ENCODE measurements at places on chromosomes 4 and X.

- DNase-seq, result no peak
Observed at GRCh38 chr4:163703251-163703650, 208.8 kb downstream of the TMA16 start.

DNA sequence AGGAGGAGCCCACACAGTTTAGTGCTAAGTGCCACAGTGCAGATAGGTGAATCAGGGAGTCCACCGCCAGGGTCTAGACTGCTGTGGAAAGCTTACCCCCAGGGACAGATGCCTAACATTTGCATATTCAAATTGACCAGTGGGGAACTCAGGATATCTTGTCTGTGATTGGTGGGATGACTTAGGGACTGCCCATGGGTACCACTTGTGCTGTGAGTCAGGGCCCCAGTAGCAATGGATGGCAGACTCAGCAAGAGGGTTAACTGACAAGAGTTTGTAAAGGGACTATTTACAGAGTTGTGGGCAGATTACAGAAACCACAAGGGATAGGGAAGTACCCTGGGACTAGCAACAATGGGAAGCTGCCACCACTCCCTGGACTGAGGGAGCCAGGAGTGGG is 282.1 kb downstream of the BCOR start:
- peak; percentile 29 for DNase-seq

DNA sequence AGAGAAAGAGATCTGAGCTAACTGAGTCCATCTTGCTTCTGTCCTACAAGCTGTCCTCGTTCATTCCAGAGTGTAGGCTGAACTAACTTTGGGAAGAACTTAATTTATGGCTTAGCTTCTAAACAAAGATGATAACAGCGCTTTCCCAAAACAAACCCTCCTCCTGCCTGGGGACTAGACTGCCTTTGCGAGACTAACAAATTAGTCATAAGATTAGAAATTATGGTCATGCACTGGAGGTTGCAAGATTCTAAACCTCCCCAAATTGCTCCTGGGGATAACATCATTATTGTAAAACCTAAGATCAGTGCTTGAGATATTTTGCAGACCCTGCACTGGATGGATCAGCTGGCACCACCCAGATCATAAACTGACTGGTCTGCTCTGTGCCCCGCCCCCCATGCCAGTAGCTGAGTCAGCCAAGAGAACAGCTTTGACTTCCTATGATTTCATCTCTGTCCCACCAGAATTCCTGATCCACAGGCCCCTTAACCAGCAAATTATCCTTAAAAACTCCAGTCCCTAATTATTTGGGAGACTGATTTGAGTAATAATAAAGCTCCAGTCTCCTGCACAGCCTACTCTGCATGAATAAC is 883.3 kb downstream of the TRIML1 start:
- no peak for DNase-seq

DNA sequence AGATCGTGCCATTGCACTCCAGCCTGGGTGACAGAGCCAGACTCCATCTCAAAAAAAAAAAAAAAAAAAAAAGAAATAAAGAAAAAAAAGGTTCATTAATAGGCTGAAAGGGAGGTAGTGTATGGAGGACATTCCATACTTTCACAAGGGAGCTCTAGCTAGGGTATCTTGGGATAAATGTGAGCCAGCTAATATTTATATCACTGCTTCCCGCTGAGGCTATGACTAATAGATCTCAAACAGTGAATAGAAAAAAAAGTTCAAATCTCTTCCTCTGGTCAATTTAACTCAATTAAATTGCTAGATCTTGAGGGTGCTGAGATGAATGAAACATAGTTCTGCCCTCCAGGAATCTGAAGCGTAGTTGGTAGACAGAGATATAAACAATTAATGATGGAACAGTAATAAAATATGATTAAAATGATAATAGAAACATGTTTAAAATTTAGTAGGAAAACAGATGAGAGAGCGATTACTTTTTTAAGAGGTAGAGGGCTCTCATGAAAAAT is 55.7 kb upstream of the SHISA3 start:
- no peak for DNase-seq

DNA sequence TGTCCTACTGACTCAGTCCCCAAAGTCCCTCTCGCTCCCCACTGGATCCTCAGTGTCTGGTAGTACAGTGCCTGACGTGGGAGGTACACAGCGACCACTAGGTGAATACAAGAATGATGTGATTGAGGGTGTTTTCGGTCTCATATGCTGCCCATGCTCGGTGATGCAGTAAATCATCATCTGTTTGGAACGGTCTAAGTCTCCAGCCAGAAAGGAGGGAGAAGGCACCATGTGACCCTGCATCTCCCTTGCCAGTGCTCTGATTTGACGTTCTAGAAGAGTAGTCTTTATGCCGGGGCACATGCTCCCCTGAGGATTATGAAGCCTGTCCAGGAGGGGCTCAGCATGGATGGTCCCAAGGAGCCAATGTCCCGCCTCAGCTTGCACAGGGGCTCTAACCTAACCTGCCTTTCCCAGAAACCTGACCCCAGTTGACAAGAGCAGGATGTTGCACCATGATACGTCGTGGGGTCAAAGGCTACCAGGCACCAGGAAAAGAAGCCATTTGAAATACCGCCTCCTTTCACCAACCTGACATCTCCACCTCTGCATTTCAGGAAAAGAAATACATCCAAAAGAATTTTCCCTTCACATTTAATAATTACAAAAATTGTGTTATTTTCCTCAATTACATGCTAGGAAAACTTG is 13.8 kb upstream of the PLXNB3 start:
- DNase-seq, result no peak

- DNase-seq, result no peak
Observed at GRCh38 chr4:151894246-151894645, 133.4 kb upstream of the GATB start.

GRCh38 chr4:104128031-104128849 is 366.5 kb downstream of the CXXC4 start:
- no peak for DNase-seq

GRCh38 chrX:147884958-147885357 is 26.8 kb upstream of the FMR1 start:
- DNase-seq, result no peak

GRCh38 chrX:150845091-150845490 is 53.4 kb downstream of the CD99L2 start:
- no peak for DNase-seq

DNA sequence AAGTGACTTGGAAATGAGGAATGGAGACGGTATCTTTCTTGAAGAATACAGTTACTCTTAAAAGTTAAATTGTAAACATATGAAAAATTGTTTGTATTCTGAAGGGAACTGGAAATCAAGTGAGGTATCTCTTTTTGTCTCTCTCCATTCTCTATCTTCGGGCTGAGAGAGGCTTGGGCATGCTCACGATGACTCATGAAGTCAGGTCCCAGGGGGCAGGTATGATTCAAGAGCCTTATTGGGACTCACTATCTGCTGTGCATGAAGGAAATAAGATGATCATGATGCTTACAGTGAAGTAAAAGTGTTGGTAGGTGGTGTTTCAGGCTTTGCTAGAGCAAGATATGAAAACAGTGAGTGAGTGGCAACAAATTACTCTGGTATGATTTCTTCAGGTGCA is 200.4 kb upstream of the PITX2 start:
- no peak for DNase-seq

- no peak for DNase-seq
Observed at GRCh38 chr4:137597752-137598430, 65.6 kb upstream of the PCDH18 start.

DNA sequence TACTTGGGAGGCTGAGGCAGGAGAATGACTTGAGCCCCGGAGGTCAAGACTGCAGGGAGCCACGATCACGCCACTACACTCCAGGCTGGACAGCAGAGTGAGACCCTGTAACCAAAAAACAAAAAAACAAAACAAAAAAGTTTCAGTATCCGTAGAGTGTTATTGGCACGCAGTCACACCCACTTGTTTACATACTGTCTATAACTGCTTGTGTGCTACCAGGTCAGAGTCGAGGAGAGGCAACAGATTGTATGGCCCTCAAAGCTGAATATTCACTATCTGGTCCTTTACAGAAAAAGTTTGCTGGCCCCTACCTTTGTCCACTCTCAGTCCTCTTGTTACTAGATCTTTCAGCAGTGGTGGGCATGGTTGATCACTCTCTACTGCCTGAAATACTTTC is 8.2 kb upstream of the CD99L2 start:
- DNase-seq, result no peak

DNA sequence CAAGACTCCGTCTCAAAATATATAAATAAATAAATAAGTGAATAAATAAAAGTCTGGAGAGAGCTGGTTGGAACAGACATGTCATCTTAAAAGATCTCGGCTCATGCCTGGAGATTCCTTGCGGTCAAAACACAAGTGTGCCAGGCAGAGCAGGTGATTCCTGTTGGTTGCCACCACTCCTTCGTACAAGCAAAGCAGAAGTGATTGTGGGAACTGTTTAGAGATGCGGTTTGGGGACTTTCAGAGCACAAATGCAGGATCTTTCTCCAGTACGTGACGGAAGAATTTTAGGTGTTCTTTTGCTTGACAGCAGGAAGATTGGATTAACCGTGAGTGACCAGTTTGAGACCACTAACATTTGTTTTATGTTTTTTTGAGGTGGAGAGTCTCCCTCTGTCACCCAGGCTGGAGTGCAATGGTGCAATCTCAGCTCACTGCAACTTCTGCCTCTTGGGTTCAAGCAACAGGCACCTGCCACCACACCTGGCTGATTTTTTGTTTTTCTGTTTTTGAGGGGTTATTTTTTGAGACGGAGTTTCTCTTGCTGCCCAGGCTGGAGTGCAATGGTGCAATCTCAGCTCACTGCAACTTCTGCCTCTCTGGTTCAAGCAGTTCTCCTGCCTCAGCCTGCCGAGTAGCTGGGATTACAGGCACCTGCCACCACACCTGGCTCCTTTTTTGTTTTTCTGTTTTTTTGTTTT is 2.8 kb upstream of the CRLF2 start:
- DNase-seq, result no peak

DNA sequence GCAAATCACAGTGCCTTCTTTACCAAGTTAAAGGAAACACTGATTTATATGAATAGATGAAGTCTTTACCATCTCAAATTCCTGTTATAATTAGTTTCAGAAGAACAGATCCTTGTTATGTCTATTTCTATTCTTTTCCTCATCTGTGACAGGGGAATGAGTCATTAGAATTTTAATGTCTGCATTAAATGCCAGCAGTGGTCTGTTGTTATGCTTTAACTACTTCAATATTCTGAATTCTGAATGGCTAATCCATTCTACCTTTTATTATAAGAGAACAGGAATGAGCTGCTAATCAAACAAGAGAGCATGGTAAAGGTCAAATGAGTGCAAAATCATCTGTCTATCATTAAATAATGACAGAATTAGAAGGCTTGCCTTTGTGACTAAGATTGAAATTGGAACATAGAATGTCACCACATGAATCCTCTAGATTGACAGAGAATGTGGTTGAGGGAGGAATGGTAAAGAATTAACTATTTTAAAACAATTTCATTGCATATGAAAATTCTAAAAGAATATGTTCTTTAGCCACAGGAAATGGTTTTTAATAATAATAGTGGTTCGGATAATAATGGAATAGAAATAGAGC is 935.5 kb downstream of the ADGRL3 start:
- DNase-seq, result no peak

All from stimulated activated CD8-positive, alpha-beta memory T cell treated with anti-CD3 and anti-CD28 coated beads, Interleukin-7, amount 100 ng/mL, for 48 hours (primary cell).